ENCODE measurements at places on chromosomes 16 and 17. TPM values are rescaled to one million over a fixed set of nuclear protein-coding genes. Genes with fewer than 3 reads are reported as not detected.

The MAF gene
- 0.31 TPM for total RNA-seq

The FOXL1 gene
- total RNA-seq = not detected

The PROCA1 gene
- total RNA-seq = 0.31 TPM

The VEZF1 gene
- total RNA-seq = 45.9 TPM

The STAC2 gene
- not detected for total RNA-seq

The LMF1 gene
- total RNA-seq = 2.3 TPM

The TBC1D3C gene
- 0.33 TPM for total RNA-seq

- H3K36me3 ChIP-seq = no peaks in the 10 kb centered on the region
- DNase-seq = no peak
- peaks cover 80% of the 10 kb centered on the region for H3K27me3 ChIP-seq
- no peak overlapping the region for H3K27ac ChIP-seq
- no peak overlapping the region for H3K4me3 ChIP-seq
- no peaks in the 10 kb centered on the region for H3K4me1 ChIP-seq
Measured at GRCh38 chr16:86726340-86726739, 148.0 kb downstream of the FOXL1 start.

DNA sequence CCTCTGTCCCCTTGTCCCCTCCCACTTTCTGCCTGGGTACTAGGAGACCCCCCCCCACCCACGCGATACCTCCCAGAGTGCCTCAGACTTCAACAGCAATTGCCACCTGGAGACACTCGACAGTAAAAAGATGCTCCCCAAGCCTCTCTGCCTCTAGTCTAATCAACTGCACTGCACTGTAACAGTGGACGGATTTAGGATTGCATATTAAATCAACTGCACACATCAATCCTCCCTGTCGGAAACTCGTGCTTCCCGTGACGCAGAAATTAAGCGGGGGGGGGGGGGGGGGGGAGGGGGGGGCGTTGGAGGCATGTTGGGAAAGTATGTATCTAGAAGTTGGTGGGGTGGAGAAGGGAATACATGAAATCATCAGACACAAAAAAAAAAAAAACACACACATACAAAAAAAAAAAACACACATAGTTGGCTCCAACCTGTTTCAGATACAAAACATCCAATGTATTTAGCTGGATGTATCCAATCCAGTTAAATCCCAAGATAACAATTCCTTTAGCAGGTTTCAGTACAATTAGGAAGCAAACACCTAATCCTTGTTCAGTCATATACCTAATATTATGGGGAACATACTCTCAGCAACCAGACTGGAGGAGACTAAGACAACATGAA is 29.7 kb downstream of the FAM222B start:
- H3K27me3 ChIP-seq = no peaks in the 10 kb centered on the region
- peak overlapping the region; percentile 84 for H3K4me3 ChIP-seq
- no peaks in the 10 kb centered on the region for H3K36me3 ChIP-seq
- peak overlapping the region; percentile 75 for H3K27ac ChIP-seq

GRCh38 chr17:74282587-74283370 is 8.7 kb downstream of the DNAI2 start:
- peak; percentile 45 for DNase-seq
- H3K27ac ChIP-seq = no peak overlapping the region
- no peak overlapping the region for H3K4me3 ChIP-seq

- H3K4me3 ChIP-seq = no peak overlapping the region
- no peak for DNase-seq
- no peak overlapping the region for H3K27ac ChIP-seq
- peaks cover 21% of the 10 kb centered on the region for H3K36me3 ChIP-seq
- H3K27me3 ChIP-seq = no peaks in the 10 kb centered on the region
Measured at GRCh38 chr16:5070431-5071186, 1.0 kb upstream of the ALG1 start.

DNA sequence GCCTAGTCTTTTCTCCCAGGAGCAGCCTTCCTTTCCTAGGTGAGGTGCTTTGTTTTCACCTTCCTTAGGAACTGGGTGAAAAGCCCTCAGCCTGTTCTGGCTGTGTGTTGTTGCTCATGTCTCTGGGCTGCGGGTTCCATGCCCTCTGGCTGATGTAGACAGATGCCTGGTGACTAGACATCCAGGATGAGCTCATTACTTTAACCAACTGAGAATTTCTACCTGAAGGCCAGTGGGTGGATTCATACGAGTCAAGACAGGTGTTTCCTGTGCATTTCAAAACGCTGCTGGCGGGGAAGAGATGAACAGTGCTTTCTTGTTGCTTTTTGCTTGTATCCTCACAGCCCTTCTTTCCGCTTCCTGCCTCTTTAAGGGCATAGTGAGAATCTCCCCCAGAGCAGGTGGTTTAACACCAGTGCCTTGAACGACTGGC is 22.3 kb downstream of the SAP30BP start:
- H3K4me3 ChIP-seq = no peak overlapping the region
- H3K27me3 ChIP-seq = no peaks in the 10 kb centered on the region
- peaks cover 3% of the 10 kb centered on the region for H3K4me1 ChIP-seq

DNA sequence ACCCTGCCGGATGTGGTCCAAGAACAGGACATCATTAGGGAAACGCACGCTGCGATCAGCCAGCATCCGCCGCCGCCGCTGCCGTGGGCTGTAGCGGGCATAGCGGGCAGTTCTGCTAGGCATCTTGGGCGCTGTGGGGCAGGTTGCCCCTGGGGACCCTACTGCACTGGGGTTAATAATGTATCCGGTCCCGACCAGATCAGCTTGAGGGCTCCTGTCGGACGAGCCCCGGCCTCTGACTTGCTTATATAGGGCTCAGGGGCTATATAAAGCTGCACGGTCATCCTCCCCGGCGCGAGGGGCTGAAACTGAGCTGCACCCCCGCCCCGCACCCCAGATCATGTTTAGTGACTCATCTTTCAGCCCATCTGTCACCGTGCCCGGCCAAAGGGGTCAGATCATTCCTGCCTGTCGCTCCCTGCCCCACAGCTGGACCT is at the start of gene PPP1R27:
PPP1R27 (minus strand) TSS at position 220 of the 437 bp plus-strand sequence; CDS start at position 123, 97 bp downstream.
- no peaks in the 10 kb centered on the region for H3K36me3 ChIP-seq
- H3K4me3 ChIP-seq = peak within 1 kb of the TSS; percentile 62
- peak within 1 kb of the TSS; percentile 93 for H3K27ac ChIP-seq
- peaks cover 69% of the 10 kb centered on the region for H3K4me1 ChIP-seq
- DNase-seq = no peak

DNA sequence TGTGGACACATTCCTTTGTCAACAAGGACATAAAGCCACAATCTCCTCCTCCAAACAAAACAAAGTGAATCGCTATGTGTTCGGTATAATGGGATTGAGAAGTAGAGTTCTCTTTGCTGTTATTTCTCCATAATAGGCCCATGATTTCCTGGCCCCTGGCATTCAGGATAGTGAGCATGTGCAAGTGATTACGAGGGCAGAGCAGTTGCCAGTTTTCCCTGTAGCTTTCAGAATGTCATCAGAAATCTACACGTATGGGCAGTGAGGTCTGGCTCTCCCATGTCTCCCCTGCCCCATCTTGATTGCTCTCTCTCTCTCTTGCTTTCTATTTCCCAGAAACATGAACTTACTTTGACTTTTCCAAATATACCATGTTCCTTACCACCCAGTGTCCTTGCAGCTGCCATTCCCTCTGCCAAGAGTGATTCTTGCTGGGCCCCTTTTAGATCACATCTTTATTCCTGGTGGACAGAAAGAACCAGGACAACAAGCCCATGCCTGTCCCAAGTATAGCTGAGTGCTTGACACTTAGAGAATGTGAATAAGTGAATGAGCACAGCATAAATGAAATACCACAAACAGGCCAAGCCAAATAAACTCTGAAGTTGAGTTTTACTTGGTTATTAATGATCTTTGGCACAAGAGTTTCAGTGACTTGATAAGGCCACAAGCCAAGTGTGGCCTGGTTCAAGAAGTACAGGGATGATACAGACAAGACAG is 273.1 kb downstream of the CDH13 start:
- DNase-seq = no peak
- no peaks in the 10 kb centered on the region for H3K4me1 ChIP-seq
- no peaks in the 10 kb centered on the region for H3K36me3 ChIP-seq
- H3K27me3 ChIP-seq = no peaks in the 10 kb centered on the region
- no peak overlapping the region for H3K27ac ChIP-seq

Data from HepG2 (cell line).